CD4-positive, alpha-beta T cell treated with Interleukin-10 for 1 hour (primary cell): ENCODE measurements at places on chromosomes 7 and 10.
A peak's percentile ranks its signal among the peaks of the same experiment; 100 is the strongest.

DNA sequence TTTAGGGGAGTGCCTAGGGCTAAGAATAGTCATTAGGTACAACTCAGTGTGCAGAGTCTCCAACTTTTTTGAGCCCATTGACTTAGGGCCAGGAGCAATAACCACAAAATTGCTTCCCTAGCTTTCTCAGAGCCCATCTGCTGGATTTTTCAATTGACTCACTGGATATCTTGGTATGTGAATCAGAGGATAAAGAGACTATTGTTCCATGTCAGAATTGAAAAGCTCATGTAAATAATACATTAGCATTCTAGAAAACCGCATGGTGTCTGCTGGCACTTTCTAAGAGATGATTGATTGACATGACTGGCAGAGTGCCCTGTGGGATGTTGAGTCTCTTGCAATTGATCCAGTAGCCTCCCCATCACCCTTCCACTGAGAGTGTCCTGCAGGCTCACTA, 246.2 kb downstream of the CCDC7 start:
- DNase-seq: no peak

- DNase-seq: no peak
Measured at GRCh38 chr10:60663850-60664249, 114.4 kb upstream of the CDK1 start.

DNA sequence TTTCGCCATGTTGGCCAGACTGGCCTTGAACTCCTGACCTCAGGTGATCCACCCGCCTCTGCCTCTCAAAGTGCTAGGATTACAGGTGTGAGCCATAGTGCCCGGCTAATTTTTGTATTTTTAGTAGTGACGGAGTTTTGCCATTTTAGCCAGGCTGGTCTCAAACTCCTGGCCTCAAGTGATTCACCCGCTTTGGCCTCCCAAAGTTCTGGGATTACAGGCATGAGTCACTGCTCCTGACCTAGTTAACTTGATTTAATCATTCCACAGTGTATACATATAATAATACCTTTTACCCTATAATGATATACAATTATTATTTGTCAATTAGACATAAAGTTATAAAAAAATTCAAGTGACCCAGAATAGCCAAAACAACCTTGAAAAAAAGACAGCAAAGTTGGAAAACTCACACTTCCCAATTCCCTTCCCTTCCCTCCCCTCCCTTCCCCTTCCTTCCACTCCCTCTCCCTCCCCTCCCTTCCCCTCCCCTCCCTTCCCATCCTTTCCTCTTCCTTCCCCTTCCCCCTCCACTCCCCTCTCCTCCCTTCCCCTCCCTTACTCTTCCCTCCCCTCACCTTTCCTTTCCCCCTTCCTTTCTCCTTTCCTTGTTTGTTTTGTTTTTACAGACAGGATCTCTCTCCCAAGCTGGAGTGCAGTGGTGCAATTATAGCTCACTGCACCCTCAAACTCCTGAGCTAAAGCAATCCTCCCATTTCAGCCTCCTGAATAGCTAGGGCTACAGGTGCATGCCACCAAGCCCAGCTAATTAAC, 14.8 kb upstream of the ZMIZ2 start:
- no peak for DNase-seq

DNA sequence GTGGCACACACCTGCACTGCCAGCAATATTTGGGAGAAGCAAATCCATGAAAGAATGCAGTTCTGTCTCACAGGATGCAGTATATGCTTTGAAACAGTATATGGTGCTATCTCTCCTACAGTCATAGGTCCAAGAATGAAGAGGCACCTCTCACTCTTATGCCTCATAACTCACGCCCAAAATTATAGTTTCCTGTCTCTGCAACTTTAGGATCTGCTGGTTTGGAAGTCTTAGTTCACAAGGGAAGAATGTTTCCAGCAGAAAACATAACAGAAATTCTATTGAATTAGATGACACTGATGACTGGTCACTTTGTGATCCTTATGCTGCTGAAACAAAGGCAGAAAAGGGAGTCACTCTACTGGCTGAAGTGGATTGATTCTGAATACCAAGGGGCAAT, 5.7 kb downstream of the C10orf67 start:
- no peak for DNase-seq

GRCh38 chr7:141949451-141949850, 2.7 kb upstream of the CLEC5A start:
- DNase-seq: no peak

GRCh38 chr10:49791100-49791499, 29.0 kb upstream of the OGDHL start:
- DNase-seq: no peak

- DNase-seq: no peak
Measured at GRCh38 chr7:65438598-65438997, 64.9 kb downstream of the ZNF92 start.

GRCh38 chr10:49076319-49076718, 39.0 kb downstream of the VSTM4 start:
- no peak for DNase-seq

DNA sequence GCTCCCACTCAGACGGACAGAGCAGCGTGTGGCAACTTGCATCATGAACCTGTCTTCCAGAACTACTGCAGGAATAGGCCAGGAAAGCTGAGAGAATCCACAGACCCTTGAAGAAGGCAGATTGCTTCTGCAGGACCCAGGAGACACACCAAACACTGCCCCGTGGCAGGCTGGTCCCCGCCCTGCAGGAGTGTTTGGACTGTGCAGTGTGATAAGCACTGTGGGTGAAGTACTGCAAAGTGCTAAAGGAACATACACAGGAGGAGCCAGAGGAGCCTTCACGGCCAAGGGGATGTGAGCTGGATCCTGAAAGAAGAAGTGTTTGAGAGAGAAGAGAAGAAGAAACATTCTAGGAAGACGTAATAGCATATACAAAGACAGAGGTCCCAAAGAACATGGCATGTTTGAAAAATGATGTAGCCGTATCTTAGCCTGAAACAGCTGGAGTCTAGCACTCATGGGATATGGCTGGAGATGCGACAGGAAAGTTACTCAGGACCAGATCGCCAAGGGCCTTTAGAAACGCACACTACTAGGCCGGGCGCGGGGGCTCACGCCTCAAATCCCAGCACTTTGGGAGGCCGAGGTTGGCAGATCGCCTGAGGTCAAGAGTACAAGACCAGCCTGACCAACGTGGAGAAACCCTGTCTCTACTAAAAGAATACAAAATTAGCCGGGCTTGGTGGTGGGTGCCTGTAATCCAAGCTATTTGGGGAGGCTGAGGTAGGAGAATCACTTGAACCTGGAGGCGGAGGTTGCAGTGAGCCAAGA, 96.9 kb upstream of the RHEB start:
- DNase-seq: no peak

GRCh38 chr10:91201213-91201996, 19.1 kb upstream of the PCGF5 start:
- peak; percentile 62 for DNase-seq

DNA sequence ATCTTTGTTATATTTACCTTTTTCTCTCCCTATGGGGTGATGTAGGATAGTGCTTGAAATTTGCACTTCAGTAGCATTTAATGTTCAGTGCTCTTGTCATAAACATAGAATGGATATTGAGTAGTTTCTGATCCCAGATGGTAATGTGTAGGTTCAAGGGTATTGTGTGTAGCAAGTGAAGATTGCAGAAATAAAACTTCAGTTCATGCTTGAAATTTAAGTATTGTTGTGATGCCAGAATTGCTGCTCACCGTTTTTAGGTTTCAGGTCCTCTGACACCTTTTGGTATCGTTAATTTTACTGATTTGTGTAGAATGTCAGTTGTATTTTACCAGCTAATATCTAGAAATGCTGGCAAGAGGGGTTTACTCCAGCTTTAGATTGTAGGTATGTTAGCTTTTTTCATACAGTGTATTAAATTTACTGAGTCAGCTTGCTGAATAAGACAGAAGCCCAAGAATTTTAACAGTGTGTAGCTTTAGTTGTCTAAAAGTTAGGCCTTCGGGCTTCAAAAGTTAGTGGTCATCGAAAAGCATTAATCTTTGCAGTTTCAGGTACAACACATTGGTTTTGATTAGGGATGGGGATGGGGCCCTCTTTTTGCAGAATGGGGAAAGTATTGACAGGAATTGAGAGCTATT, 1.9 kb downstream of the PTEN start:
- no peak for DNase-seq

- no peak for DNase-seq
Measured at GRCh38 chr10:76885816-76886215, 751.8 kb downstream of the KCNMA1 start.

DNA sequence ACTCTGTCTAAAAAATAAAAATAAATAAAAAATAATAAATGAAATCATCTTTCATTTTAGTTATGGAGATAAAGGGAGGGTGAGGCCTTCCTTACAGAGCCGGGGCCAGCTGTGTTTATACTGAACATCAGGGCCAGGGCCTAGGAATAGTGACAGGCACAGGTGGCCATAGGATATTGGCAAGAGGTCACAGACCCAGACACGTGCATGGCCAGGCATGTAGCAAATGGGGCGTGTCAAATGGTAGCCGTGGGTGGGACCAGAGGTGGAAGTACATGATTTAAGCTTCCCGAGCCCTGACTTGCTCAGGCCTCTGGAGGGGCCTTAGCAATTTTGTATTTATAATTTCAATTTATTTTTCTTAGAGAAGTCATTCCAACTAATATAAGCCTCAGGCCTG, 353.0 kb downstream of the ANKRD30A start:
- DNase-seq: no peak

- no peak for DNase-seq
Measured at GRCh38 chr7:146961617-146962016, 845.0 kb downstream of the CNTNAP2 start.

- DNase-seq: no peak
Measured at GRCh38 chr10:44651834-44652233, 259.3 kb upstream of the TMEM72 start.

GRCh38 chr7:122546496-122546895, 152.4 kb downstream of the RNF133 start:
- DNase-seq: no peak

DNA sequence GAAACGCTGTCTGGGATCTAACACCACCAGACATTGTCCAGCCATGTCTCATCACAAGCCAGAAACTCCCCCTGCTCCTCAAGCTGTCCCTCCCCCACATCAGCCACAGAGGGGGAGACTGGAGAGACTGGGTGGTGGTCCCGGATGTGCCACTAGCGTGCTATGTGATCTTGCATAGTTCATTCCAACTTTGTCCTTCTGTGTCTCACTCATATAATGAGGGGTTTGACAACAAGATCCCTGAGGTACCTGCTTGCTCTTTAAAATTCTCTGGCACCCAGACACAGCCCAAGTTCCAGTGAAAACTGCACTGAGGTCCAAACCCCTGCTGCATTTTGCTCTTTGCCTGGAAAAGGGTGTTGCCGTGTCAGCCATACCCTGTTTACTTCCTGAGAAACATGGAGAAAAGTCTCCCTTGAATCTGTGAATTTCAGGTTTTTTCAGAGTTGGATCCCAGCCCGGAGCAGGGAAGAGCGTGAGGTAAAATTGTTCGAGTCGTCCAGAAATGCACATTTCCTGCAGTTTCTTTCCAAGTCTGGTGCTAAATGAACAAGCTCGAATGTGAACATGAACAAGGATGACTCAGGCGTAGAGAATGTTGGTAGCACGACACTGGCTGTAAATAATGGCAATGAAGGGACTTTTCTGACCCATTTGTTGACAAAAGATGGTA, 156.6 kb downstream of the CCDC3 start:
- no peak for DNase-seq

DNA sequence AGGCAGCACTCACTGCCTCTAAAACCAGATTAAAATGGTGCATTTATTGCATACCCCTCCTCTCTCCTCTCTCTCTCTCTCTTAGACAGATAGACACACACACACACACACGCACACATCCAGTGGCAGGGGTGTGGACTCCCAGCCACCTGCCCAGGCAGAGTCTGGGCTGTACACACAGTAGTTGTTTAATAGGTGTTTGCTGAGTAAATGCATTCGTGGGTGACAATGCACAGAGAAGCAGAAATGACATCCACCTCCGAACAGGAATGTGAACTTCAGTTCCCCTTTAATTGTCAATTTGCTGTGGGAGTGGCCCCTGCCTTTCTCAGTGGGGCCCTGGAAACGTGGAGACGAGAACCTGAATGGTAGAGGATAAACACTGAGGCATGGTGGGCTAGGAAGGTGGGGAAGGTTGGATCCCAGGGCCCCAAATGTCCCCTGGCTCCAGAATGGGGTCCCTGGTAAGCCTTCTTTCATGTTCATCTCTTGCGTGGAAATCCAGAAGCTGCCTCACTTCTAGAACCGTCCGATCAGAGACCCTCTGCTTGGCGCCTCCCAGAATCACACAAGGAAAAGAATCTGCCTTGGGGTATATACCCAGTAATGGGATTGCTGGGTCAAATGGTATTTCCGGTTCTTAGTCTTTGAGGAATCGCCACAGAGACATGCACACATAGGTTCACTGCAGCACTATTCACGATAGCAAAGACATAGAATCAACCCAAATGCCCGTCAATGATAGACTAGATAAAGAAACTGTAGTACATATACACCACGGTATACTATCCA, 58.5 kb upstream of the ECHDC3 start:
- no peak for DNase-seq

DNA sequence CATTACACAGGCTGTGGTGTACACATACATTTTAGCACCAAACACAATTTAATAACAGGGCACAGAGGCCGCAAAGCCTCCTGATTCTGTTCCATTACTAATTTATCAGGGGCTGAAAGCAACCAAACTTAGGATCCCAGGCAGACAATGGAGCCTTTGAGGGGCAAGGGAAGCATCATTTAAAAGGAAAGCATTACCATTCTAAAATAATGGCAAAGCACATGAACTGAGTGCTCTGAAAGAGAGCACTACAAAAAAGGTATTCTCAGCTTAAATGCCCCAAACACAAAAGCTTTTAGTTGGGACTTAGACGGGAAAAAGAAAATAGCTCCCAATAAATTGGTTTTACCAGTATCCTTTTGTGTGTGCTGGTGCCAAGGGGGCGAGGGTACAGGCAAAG, 282.0 kb upstream of the ETV1 start:
- no peak for DNase-seq

DNA sequence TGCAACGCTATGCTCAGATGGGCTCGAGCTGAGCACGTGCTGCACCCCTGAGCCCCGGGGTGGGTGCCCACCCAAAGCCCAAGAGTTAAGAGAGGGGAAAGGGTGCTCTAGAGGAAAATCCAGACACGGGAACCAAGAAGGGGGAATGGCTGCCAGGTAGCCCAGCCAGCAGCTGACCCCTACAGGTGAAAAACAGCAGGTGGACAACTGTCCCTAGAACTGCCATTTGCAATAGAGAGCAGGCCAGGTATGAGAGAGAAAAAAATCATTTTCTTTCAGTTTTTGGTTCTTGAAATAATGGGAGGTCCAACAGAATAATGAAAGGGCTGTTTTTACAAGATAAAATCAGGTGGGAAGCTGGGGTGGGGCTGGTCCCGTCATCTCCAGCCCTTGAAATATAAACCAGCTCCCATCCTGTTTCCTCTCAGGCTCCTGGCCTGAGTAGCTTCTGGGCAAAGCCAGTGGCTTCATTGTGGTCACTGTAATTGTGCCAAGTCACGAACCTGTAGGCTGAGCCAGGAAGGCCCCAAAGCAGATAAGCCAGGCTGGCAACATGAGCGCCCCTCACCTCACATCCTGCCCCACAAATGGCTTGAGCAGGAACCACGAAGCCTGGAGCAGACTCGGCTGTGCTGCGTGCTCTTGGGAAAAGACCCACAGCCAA, 257.8 kb downstream of the SNX10 start:
- DNase-seq: no peak
